Activated naive CD4-positive, alpha-beta T cell treated with anti-CD3 and anti-CD28 coated beads, Interleukin-2, amount 10 ng/mL, durations not matched to agents 5 hours and 36 hours (primary cell): ENCODE measurements at places on chromosomes 2 and 18. TPM values are rescaled to one million over a fixed set of nuclear protein-coding genes. Genes with fewer than 3 reads are reported as not detected.

The C18orf54 gene
- 8.1 TPM for total RNA-seq

The REEP1 gene
- total RNA-seq = 0.28 TPM

The DPP10 gene
- not detected for total RNA-seq

The TEKT4 gene
- total RNA-seq = not detected

The TEX44 gene
- total RNA-seq = not detected

The FLACC1 gene
- 5.5 TPM for total RNA-seq

The SCYGR4 gene
- not detected for total RNA-seq

The GATA6 gene
- not detected for total RNA-seq

The FIGN gene
- not detected for total RNA-seq

The ASNSD1 gene
- 35.6 TPM for total RNA-seq

The SOWAHC gene
- total RNA-seq = 0.35 TPM

The XDH gene
- total RNA-seq = 0.99 TPM

The GAL3ST2 gene
- total RNA-seq = not detected

The RGPD4 gene
- not detected for total RNA-seq

The INHBB gene
- total RNA-seq = not detected

The ALPG gene
- total RNA-seq = not detected

The AGPS gene
- total RNA-seq = 46.4 TPM

The SUPT7L gene
- total RNA-seq = 35.3 TPM

The IHH gene
- total RNA-seq = not detected

The SLC4A5 gene
- total RNA-seq = 4.6 TPM

The PCARE gene
- total RNA-seq = not detected

The MAL gene
- total RNA-seq = 354 TPM

The LRRC30 gene
- not detected for total RNA-seq

The ADGRF3 gene
- total RNA-seq = 5.2 TPM

The CGREF1 gene
- 1.4 TPM for total RNA-seq
